ENCODE measurements at places on chromosomes 2 and 18.

GRCh38 chr2:66547118-66547517, 112.2 kb downstream of the MEIS1 start:
- H3K4me1 ChIP-seq = no peaks in the 10 kb centered on the region
- H3K27me3 ChIP-seq = no peaks in the 10 kb centered on the region
- no peaks in the 10 kb centered on the region for H3K36me3 ChIP-seq
- no peak overlapping the region for H3K27ac ChIP-seq
- H3K4me3 ChIP-seq = no peak overlapping the region

GRCh38 chr18:48872234-48873145, 78.3 kb downstream of the SMAD7 start:
- no peak for DNase-seq
- H3K4me1 ChIP-seq = no peaks in the 10 kb centered on the region
- H3K27me3 ChIP-seq = no peaks in the 10 kb centered on the region
- H3K4me3 ChIP-seq = no peak overlapping the region
- H3K27ac ChIP-seq = no peak overlapping the region

GRCh38 chr2:159788253-159788652, 9.8 kb downstream of the CD302 start:
- DNase-seq = peak; percentile 53
- no peaks in the 10 kb centered on the region for H3K36me3 ChIP-seq
- no peaks in the 10 kb centered on the region for H3K27me3 ChIP-seq

- H3K27me3 ChIP-seq = peaks cover 10% of the 10 kb centered on the region
- H3K36me3 ChIP-seq = no peaks in the 10 kb centered on the region
- no peak for DNase-seq
- H3K4me3 ChIP-seq = no peak overlapping the region
- no peak overlapping the region for H3K27ac ChIP-seq
- peaks cover 6% of the 10 kb centered on the region for H3K4me1 ChIP-seq
Observed at GRCh38 chr2:176633754-176634153, 364.5 kb downstream of the MTX2 start.

- no peaks in the 10 kb centered on the region for H3K36me3 ChIP-seq
- H3K27me3 ChIP-seq = no peaks in the 10 kb centered on the region
- H3K4me3 ChIP-seq = no peak overlapping the region
- no peak overlapping the region for H3K27ac ChIP-seq
- no peak for DNase-seq
Observed at GRCh38 chr2:74671479-74671878, 17.4 kb downstream of the SEMA4F start.

Data from prostate gland (tissue), 2 donors.